ENCODE measurements at places on chromosomes 13 and 19.
A peak's percentile ranks its signal among the peaks of the same experiment; 100 is the strongest.

GRCh38 chr19:41707871-41708371 is 505 bp upstream of the CEACAM5 start:
- H3K27ac ChIP-seq: no peak overlapping the region
- no peaks in the 10 kb centered on the region for H3K4me1 ChIP-seq
- DNase-seq: no peak
- no peaks in the 10 kb centered on the region for H3K36me3 ChIP-seq
- no peaks in the 10 kb centered on the region for H3K27me3 ChIP-seq

- no peaks in the 10 kb centered on the region for H3K36me3 ChIP-seq
- no peak for DNase-seq
- no peaks in the 10 kb centered on the region for H3K4me1 ChIP-seq
- no peaks in the 10 kb centered on the region for H3K27me3 ChIP-seq
- no peak overlapping the region for H3K4me3 ChIP-seq
- H3K27ac ChIP-seq: no peak overlapping the region
Observed at GRCh38 chr19:19847781-19848180, 17.9 kb upstream of the ZNF253 start.

DNA sequence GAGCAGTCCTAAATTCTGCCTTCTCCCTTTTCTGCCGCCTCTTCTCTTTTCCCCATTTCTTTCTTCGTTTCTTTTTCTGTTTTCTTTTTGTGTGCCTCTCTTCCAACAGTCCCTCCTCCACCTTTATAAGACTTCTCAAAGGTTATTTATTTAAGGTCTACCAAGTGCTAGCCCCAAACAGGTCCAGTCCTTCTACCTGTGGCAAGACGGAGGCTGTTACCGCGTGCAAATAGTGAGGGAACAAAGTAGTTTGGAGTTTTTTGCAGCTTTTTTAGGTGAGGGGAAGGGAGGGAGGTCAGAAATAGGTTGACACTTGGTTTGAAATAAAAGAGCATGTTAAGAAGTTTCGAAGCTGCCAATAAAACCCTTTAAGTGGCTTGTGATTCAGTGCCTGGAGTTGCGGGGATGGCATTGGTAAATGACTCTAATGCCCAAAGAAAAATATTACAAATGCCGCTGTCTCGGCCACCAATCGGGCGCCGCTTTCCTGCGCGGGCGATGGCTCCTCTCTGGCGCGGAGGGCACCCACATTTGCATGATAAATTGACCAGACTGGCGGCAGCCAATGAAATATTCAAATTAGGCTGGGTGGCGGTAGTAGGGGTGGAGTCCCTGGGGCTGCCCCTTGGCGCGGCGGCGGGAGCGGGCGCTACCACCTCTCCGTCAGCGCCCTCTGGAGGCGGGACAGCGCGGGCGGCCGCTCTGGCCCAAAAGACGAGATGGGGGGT is 7.5 kb upstream of the TSHZ3 start:
- H3K36me3 ChIP-seq: no peaks in the 10 kb centered on the region
- H3K4me3 ChIP-seq: no peak overlapping the region
- no peak overlapping the region for H3K27ac ChIP-seq

DNA sequence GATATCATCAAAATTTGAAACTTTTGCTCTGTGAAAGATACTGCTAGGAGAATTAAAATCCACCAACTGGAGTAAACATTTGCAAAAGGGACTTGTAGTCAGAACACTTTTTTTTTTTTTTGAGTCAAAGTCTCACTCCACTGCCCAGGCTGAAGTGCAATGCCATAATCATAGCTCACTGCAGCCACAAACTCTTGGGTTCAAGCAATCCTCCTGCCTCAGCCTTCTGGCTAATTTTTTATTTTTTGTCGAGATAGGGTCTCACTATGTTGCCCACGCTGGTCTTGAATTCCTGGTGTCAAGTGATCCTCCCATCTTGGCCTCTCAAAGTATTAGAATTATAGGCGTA is 9.7 kb downstream of the ELAVL1 start:
- H3K4me1 ChIP-seq: peaks cover 4% of the 10 kb centered on the region
- no peaks in the 10 kb centered on the region for H3K36me3 ChIP-seq
- no peak overlapping the region for H3K27ac ChIP-seq
- DNase-seq: no peak
- no peak overlapping the region for H3K4me3 ChIP-seq
- no peaks in the 10 kb centered on the region for H3K27me3 ChIP-seq

GRCh38 chr19:5907241-5907640 is 2.6 kb downstream of the VMAC start:
- H3K4me1 ChIP-seq: peaks cover 49% of the 10 kb centered on the region
- no peak overlapping the region for H3K4me3 ChIP-seq
- no peaks in the 10 kb centered on the region for H3K27me3 ChIP-seq
- H3K27ac ChIP-seq: no peak overlapping the region

GRCh38 chr19:31278555-31279435 is 70.4 kb downstream of the TSHZ3 start:
- H3K27ac ChIP-seq: no peak overlapping the region
- H3K4me1 ChIP-seq: no peaks in the 10 kb centered on the region
- no peak overlapping the region for H3K4me3 ChIP-seq

GRCh38 chr19:29247872-29248271 is 34.9 kb upstream of the UQCRFS1 start:
- H3K36me3 ChIP-seq: no peaks in the 10 kb centered on the region
- H3K27ac ChIP-seq: no peak overlapping the region
- DNase-seq: no peak
- H3K27me3 ChIP-seq: no peaks in the 10 kb centered on the region

DNA sequence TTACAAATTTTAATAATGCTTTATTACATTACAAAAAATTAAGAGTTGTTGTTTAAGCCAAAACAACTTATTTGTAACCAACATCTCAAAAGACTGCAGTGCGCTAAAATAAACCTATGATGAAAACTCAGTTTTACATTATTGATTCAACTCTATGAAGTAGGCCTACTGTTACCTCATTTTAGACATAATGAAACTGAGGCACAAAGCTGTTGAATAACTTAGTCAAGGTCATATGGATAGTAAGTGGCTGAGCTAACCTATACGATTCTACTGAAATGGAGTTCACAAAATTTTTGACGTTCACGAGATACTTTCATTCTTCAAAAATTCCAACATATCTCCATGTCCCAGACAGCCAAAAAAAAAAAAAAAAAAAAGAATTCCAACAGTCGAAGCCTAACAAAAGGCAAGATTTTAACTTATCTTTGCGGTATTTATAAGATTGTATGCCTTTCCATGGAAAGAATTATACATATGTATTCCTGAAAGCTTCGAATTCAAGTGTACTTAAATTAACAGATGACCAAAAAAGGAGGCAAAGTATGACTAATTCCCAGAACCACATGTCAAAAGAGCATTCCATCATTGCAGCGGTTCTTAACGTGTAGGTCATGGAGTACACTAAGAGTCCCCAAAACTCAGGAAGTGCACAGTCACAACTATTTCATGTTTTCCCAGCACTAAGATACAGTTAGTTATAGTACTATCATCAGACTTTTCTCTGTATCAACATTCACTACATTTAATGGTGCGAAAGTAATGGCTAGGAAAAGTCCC is 69.4 kb downstream of the PSPC1 start:
- no peak for DNase-seq
- H3K4me3 ChIP-seq: no peak overlapping the region
- no peaks in the 10 kb centered on the region for H3K27me3 ChIP-seq
- H3K27ac ChIP-seq: no peak overlapping the region
- no peaks in the 10 kb centered on the region for H3K36me3 ChIP-seq

GRCh38 chr13:112060899-112061366 is 6.0 kb upstream of the SOX1 start:
- H3K27me3 ChIP-seq: peaks cover 100% of the 10 kb centered on the region
- no peak for DNase-seq
- H3K4me1 ChIP-seq: peaks cover 5% of the 10 kb centered on the region
- no peak overlapping the region for H3K4me3 ChIP-seq
- H3K27ac ChIP-seq: no peak overlapping the region
- no peaks in the 10 kb centered on the region for H3K36me3 ChIP-seq

GRCh38 chr13:98827449-98827848 is 75.0 kb upstream of the SLC15A1 start:
- no peak overlapping the region for H3K27ac ChIP-seq
- DNase-seq: no peak
- no peaks in the 10 kb centered on the region for H3K27me3 ChIP-seq
- H3K4me1 ChIP-seq: peaks cover 10% of the 10 kb centered on the region

- H3K4me3 ChIP-seq: no peak overlapping the region
- H3K27ac ChIP-seq: no peak overlapping the region
- H3K27me3 ChIP-seq: no peaks in the 10 kb centered on the region
- H3K4me1 ChIP-seq: peaks cover 4% of the 10 kb centered on the region
- DNase-seq: no peak
- H3K36me3 ChIP-seq: no peaks in the 10 kb centered on the region
Observed at GRCh38 chr19:30900051-30900450, 449.2 kb downstream of the TSHZ3 start.

GRCh38 chr13:45180713-45181601 is 19.9 kb downstream of the KCTD4 start:
- H3K4me3 ChIP-seq: no peak overlapping the region
- H3K27me3 ChIP-seq: no peaks in the 10 kb centered on the region
- DNase-seq: no peak
- H3K36me3 ChIP-seq: no peaks in the 10 kb centered on the region
- H3K4me1 ChIP-seq: no peaks in the 10 kb centered on the region

- DNase-seq: no peak
- peaks cover 3% of the 10 kb centered on the region for H3K27me3 ChIP-seq
- H3K4me3 ChIP-seq: no peak overlapping the region
Observed at GRCh38 chr19:7815325-7815724, 14.7 kb upstream of the EVI5L start.

DNA sequence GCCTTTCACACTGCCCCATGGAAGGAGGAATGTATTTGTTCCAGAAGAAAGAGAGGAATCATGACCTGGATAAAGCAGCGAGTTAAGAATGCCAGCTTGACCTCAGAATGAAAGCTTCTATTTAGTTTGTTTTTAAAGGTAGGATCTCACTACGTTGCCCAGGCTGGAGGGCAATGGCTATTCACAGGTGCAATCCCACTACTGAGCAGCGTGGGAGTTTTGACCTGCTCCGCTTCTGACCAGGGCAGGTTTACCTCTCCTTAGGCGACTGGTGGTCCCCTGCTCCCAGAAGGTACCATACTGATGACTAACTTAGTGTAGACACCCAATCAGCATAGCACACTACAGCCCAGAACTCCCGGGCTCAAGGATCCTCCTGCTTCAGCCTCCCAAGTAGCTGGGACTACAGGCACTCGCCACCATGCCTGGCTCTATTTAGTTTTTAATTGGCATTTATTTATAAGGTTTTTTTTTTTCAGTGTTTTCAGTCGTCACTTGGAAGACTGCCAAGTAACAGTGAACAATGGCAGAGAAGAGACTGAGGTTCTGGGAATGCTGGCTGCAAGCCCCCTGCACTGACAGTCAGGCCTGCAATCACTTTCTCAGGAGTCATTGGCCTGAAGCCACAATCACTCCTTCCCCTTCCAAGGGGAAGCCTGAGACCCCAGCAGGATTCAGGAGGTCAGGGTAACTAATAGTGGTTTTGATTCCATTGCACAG is 73.1 kb downstream of the EPS15L1 start:
- H3K27me3 ChIP-seq: no peaks in the 10 kb centered on the region
- H3K4me1 ChIP-seq: peaks cover 21% of the 10 kb centered on the region
- H3K36me3 ChIP-seq: peaks cover 15% of the 10 kb centered on the region
- peak overlapping the region; percentile 74 for H3K27ac ChIP-seq

GRCh38 chr13:62875118-62875640 is 1459.5 kb upstream of the PCDH20 start:
- no peaks in the 10 kb centered on the region for H3K27me3 ChIP-seq
- H3K4me1 ChIP-seq: no peaks in the 10 kb centered on the region
- no peak overlapping the region for H3K27ac ChIP-seq
- no peak overlapping the region for H3K4me3 ChIP-seq
- no peak for DNase-seq

- H3K27ac ChIP-seq: peak overlapping the region; percentile 88
- H3K36me3 ChIP-seq: peaks cover 83% of the 10 kb centered on the region
- H3K4me3 ChIP-seq: peak overlapping the region; percentile 3
- peaks cover 27% of the 10 kb centered on the region for H3K4me1 ChIP-seq
Observed at GRCh38 chr19:4051175-4052101, 15.3 kb downstream of the ZBTB7A start.

DNA sequence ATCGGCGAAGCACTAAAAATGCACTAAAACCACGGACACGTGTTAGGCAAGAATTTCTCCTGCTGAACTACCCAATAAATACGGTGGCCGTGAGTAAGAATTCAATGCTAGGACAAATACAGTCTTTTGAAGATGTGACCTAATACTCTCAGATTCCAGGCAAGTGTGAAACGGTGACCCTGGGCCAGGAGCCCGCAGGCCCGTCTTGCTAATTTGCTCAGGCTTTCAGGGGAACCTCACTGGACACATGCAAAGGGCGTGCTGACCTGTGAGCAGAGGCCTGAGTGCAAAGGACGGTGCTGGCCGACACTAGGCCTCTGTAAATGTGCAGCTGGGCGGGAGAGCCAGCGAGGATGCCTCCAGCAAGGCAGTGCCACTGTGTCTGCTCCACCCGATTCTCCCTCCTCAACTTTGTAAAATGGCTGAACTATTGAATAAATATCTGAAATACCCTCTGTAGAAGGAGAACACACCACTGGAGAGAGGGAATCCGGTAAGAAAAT is 70.1 kb downstream of the STK24 start:
- H3K4me3 ChIP-seq: no peak overlapping the region
- H3K27me3 ChIP-seq: no peaks in the 10 kb centered on the region
- no peak for DNase-seq
- H3K36me3 ChIP-seq: no peaks in the 10 kb centered on the region

- no peaks in the 10 kb centered on the region for H3K4me1 ChIP-seq
- H3K4me3 ChIP-seq: no peak overlapping the region
- H3K27ac ChIP-seq: no peak overlapping the region
- no peak for DNase-seq
Observed at GRCh38 chr13:78997902-78998629, 339.1 kb upstream of the OBI1 start.

DNA sequence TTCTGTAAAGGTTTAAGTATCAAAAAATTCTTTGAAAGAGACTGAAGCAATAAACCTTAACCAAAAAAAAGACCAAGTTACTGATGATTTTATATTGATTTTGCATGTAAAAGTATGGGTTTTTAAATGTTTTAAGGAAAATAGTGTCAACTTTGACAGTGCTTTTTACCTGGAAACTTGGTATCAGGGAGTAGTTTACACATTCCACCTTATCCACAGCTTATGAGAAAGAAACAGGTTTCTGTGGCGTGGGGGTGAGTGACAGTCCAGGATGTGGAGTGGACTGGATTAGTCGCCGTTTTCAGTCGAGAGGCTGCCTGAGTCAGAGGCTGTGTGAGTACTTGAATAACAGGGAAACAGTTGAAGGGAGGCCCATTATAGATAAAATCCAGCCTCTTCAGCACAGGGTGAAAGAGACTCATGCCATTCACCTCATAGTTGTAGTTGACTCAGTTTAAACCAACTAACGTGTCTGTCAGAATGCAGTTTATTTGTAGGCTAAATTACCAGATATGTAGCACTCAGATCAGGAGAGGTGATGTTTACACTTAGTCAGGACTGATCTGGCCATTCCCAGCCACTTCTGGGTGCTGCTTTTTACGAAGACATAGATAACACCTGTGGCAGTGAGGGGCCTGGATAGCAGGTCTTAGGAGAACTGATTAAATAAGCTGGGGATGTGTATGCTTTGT is 595 bp upstream of the GPR183 start:
- H3K27me3 ChIP-seq: no peaks in the 10 kb centered on the region
- peak overlapping the region; percentile 84 for H3K27ac ChIP-seq
- H3K36me3 ChIP-seq: no peaks in the 10 kb centered on the region
- H3K4me1 ChIP-seq: no peaks in the 10 kb centered on the region
- no peak for DNase-seq

- DNase-seq: peak; percentile 87
- no peaks in the 10 kb centered on the region for H3K36me3 ChIP-seq
- peak overlapping the region; percentile 92 for H3K27ac ChIP-seq
- peaks cover 35% of the 10 kb centered on the region for H3K4me1 ChIP-seq
Observed at GRCh38 chr19:40464059-40465024, 1.2 kb downstream of the BLVRB start.

Measured in tibial nerve (tissue), 4 donors.